ENCODE measurements at places on chromosomes 4 and X.
A peak's percentile ranks its signal among the peaks of the same experiment; 100 is the strongest.

- H3K4me1 ChIP-seq, result no peaks in the 10 kb centered on the region
- H3K27ac ChIP-seq, result no peak overlapping the region
- H3K4me3 ChIP-seq, result no peak overlapping the region
Measured at GRCh38 chrX:55240788-55241340, 20.7 kb downstream of the PAGE5 start.

- DNase-seq, result no peak
- H3K4me3 ChIP-seq, result no peak overlapping the region
- H3K36me3 ChIP-seq, result no peaks in the 10 kb centered on the region
- H3K27me3 ChIP-seq, result no peaks in the 10 kb centered on the region
- no peaks in the 10 kb centered on the region for H3K4me1 ChIP-seq
Measured at GRCh38 chrX:41900321-41900720, 23.0 kb downstream of the CASK start.

GRCh38 chr4:76659103-76659490 lies 224.1 kb downstream of the SHROOM3 start:
- no peaks in the 10 kb centered on the region for H3K36me3 ChIP-seq
- H3K27me3 ChIP-seq, result no peaks in the 10 kb centered on the region
- no peak overlapping the region for H3K27ac ChIP-seq
- DNase-seq, result no peak
- no peak overlapping the region for H3K4me3 ChIP-seq

DNA sequence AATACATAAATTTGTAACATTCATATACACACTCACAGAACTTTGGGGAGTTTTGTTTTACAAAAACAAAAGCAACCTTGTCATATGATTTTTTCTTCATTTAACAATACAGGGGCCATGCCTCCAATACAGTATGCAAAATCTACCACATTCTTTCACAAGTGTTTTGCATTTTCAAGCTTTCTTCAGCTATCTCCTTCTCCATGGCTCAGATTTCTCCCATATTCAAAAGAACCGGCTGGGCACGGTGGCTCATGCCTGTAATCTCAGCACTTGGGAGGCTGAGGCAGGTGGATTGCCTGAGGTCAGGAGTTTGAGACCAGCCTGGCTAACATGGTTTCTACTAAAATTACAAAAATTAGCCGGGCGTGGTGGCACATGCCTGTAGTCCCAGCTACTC lies 4.1 kb downstream of the TEX13B start:
- H3K4me1 ChIP-seq, result no peaks in the 10 kb centered on the region
- no peaks in the 10 kb centered on the region for H3K36me3 ChIP-seq
- DNase-seq, result no peak
- no peak overlapping the region for H3K27ac ChIP-seq

DNA sequence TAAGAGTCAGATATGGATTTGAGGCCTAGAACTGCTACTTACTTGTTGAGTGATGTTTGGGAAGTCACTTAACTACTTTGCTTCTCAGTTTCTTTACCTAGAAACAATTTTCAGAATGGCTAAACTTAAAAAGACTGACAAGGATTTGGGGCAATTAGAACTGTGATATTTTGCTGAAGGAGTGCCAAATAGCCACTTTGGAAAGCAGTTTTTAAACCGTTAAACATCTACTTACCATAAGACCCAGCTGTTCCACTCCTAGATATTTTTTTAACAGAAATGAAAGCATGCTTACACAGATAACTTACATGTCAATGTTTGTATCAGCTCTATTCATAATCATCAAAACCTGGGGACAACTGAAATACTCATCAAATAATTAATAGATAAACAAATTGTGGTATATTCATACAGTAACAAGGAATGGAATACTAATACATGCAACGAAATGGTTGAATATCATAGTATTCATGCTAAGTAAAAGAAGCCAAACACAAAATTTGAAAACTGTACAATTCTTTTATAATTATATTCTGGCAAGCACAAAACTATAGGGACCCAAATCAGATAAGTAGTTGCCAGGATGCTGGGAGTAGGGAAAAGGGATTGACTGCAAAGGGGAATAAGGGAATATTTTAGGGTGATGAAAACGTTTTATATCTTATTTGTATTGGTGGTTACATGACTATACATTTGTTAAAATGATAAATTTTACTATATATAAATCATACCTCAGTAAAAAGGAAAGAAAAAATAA lies 24.0 kb downstream of the RPA4 start:
- H3K4me1 ChIP-seq, result no peaks in the 10 kb centered on the region
- H3K27ac ChIP-seq, result no peak overlapping the region
- H3K27me3 ChIP-seq, result no peaks in the 10 kb centered on the region
- H3K36me3 ChIP-seq, result no peaks in the 10 kb centered on the region
- no peak for DNase-seq
- no peak overlapping the region for H3K4me3 ChIP-seq

GRCh38 chr4:95546866-95547714 lies 1.7 kb downstream of the UNC5C start:
- peak overlapping the region; percentile 79 for H3K27ac ChIP-seq
- no peak for DNase-seq
- peak overlapping the region; percentile 59 for H3K4me3 ChIP-seq
- H3K4me1 ChIP-seq, result no peaks in the 10 kb centered on the region
- H3K27me3 ChIP-seq, result peaks cover 20% of the 10 kb centered on the region

DNA sequence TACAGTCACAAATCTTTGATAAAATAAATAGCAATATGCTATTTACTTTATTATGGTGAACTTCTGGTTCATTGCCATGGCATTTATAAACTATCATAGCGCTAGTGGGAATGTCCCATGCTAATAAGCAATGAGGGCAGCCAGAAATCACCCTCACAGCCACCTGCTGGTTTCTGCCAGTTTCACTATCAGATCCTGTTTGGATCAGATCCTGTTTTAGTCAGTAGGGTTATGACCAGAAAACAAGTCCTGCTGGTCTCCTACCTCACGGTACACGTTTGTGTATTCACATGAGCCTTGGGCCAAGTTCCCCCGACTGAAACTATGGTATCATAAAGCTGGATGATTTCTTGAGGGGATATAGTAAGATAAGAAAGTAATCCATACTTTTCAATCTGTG lies 17.7 kb downstream of the FOXR2 start:
- no peaks in the 10 kb centered on the region for H3K36me3 ChIP-seq
- H3K4me1 ChIP-seq, result no peaks in the 10 kb centered on the region
- H3K4me3 ChIP-seq, result no peak overlapping the region
- no peak overlapping the region for H3K27ac ChIP-seq

GRCh38 chrX:105461016-105461415 lies 240.5 kb upstream of the TEX13A start:
- no peaks in the 10 kb centered on the region for H3K36me3 ChIP-seq
- H3K4me3 ChIP-seq, result no peak overlapping the region
- no peaks in the 10 kb centered on the region for H3K4me1 ChIP-seq
- peaks cover 28% of the 10 kb centered on the region for H3K27me3 ChIP-seq

GRCh38 chr4:58175024-58175423 lies 1064.8 kb upstream of the IGFBP7 start:
- H3K27ac ChIP-seq, result no peak overlapping the region
- H3K4me1 ChIP-seq, result no peaks in the 10 kb centered on the region
- H3K36me3 ChIP-seq, result no peaks in the 10 kb centered on the region

- no peaks in the 10 kb centered on the region for H3K4me1 ChIP-seq
- H3K27ac ChIP-seq, result no peak overlapping the region
Measured at GRCh38 chr4:69858690-69859089, 1.3 kb downstream of the SULT1E1 start.

DNA sequence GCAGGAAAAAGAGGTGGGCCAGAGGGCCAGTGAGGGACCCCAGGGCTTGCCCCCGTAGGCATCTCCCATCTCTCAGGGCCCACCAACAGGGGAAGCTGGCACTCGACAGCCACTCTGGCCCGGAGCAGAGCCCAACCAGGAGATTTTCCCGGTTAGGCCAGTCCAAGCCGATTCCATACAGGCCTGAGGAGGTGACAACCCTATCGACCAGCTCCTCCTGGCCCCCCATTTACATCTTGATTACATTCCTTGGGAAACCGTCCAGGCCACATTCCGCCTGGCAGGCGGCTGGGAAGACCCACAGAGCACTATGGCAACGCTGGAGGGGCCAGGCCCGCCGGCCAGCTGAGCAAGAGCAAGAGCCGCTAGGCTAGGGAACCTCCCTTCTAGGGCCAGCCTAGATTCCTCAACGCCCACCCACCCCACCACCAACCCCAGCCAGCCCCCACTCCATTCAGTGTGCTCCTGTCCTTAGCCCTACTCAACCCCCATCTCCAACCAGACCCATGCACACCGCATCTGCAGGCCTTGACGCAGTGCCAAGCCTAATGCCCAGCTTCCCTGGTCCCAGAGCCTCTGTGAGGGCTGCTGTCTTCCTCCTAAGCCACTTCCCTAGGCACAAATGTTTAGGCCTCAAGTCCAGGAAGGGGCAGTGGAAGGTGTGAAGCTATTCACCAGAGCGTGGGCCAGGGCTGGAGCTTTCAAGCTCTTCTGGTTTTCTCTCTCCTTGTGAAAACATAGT lies 161.2 kb downstream of the EFNB1 start:
- H3K4me3 ChIP-seq, result no peak overlapping the region
- no peak for DNase-seq
- no peaks in the 10 kb centered on the region for H3K27me3 ChIP-seq
- H3K4me1 ChIP-seq, result no peaks in the 10 kb centered on the region

DNA sequence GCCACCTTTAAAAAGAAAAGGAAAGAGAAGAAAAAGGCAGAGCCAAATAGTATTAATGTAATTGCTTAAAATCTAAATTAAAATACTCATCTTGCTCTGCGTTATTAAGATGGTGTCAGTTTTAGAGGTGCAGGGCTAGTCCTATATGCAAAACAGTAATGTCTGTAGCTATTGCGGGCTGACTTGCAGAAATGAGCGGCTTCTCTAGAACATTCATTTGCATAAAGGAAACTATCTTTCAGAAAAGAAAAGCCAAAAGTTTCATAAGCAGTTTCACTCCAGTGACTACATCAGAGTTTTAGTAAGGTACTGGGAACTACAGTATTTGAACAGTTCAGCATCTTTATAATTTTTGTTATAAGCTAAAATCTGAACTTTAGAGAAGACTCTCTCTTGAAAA lies 6.0 kb downstream of the SMAD1 start:
- H3K27ac ChIP-seq, result no peak overlapping the region
- no peaks in the 10 kb centered on the region for H3K36me3 ChIP-seq
- DNase-seq, result no peak
- H3K27me3 ChIP-seq, result no peaks in the 10 kb centered on the region

GRCh38 chrX:10104958-10105658 lies 51.7 kb upstream of the CLCN4 start:
- DNase-seq, result no peak
- H3K36me3 ChIP-seq, result no peaks in the 10 kb centered on the region
- peaks cover 12% of the 10 kb centered on the region for H3K27me3 ChIP-seq
- H3K27ac ChIP-seq, result no peak overlapping the region

GRCh38 chr4:88465653-88466192 lies 8.8 kb downstream of the HERC5 start:
- H3K4me1 ChIP-seq, result no peaks in the 10 kb centered on the region
- H3K27ac ChIP-seq, result no peak overlapping the region
- no peaks in the 10 kb centered on the region for H3K36me3 ChIP-seq
- DNase-seq, result no peak

DNA sequence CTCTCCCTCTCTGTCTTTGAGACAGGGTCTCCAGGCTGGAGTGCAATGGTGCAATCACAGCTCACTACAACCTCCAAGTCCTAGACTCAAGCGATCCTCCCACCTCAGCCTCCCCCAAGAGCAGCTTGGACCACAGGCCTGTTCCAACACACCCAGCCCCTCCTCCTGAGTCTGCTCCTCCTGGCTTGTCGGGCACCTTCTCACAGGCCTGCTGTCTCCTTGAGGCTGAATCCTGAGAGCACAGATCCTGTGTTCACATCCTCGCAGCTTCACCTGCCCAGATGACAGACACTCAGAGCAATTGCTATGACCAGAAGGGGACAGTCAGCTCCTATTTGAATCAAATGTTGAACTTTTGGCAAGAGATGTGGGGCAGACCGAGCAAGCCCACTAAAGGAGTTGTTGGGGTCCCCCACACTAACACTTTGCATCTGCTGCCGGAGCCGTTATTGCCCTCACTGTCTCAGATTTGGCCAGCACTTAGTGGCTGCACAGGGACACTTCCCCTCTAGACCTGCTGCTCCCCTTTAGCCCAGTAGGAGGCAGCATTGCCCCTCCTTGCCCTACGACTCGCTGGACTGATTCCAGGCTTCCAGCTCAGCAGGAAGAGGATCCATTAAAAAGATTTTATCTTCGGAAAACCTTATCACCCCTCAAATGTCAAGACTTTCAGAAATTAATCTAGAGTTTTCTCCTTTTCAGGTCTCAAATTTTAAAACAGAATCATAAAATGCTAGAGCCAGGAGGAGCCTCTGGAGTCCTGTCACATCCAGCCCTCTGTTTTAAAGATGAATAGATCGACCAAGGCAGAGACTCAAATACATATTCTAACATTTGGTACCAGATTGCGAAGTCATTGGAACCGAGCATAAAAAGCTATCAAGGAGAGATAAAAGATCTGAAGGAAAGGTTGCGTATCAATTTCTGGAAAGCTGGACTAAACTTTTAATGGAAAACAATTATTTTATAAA lies 113.7 kb downstream of the USP46 start:
- H3K4me3 ChIP-seq, result no peak overlapping the region
- H3K27ac ChIP-seq, result no peak overlapping the region
- no peaks in the 10 kb centered on the region for H3K36me3 ChIP-seq
- H3K4me1 ChIP-seq, result no peaks in the 10 kb centered on the region

- no peak for DNase-seq
- H3K27me3 ChIP-seq, result no peaks in the 10 kb centered on the region
- H3K27ac ChIP-seq, result peak overlapping the region; percentile 29
- peaks cover 8% of the 10 kb centered on the region for H3K4me1 ChIP-seq
- H3K4me3 ChIP-seq, result no peak overlapping the region
Measured at GRCh38 chr4:153497091-153497531, 31.0 kb downstream of the TMEM131L start.

DNA sequence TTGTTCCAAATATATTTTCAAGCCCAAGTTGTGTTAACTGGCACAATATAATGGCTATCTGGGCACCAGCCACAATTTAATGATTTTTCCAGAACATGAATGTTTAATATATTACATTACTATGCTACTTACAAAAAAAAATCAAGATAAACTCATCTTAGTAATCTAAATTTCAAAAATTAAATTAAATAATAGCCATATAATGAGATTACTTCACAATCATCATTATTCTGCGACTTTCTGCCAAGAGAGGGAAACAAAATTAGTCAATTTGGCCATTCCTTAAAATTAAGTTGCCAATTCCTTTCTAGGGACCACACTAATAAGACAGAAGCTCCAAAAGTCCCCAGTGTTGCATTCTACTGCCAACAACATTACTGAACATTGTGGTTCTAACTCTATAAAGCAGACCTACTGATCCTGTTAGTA lies 7.5 kb downstream of the NEK1 start:
- H3K36me3 ChIP-seq, result no peaks in the 10 kb centered on the region
- no peak for DNase-seq
- H3K4me3 ChIP-seq, result no peak overlapping the region
- no peak overlapping the region for H3K27ac ChIP-seq

- no peaks in the 10 kb centered on the region for H3K27me3 ChIP-seq
- no peaks in the 10 kb centered on the region for H3K4me1 ChIP-seq
- no peak overlapping the region for H3K4me3 ChIP-seq
- DNase-seq, result no peak
Measured at GRCh38 chrX:129797251-129797906, 17.6 kb downstream of the SASH3 start.

GRCh38 chr4:77009511-77010115 lies 60.1 kb downstream of the SEPTIN11 start:
- H3K27me3 ChIP-seq, result no peaks in the 10 kb centered on the region
- no peak overlapping the region for H3K27ac ChIP-seq
- DNase-seq, result no peak
- H3K4me1 ChIP-seq, result no peaks in the 10 kb centered on the region
